ENCODE measurements at places on chromosomes 2 and 18.

- peak; percentile 7 for DNase-seq
- no peak overlapping the region for H3K27ac ChIP-seq
- H3K4me3 ChIP-seq: no peak overlapping the region
- H3K4me1 ChIP-seq: peaks cover 3% of the 10 kb centered on the region
- no peaks in the 10 kb centered on the region for H3K27me3 ChIP-seq
These were observed 63.7 kb downstream of the EDAR start for GRCh38 chr2:108925286-108925685.

DNA sequence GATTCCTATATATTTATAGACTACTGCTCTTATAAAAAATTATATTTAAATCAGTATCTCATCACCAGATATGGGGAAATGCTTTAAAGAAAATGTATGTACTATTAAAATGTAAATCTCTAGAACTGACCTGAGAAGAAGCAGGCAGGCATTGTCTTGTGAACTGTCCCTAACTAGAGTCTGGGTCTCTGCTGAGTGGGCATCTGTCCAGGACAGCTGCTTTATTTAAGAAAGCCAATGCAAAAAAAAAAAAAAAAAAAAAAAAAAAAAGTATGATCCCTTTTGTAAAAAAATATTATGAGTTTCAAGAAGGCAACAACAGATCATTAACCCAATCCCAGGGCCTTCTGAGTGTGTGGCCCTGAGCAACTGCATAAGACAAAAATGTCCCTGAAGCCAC lies 66.0 kb downstream of the PAX3 start:
- no peaks in the 10 kb centered on the region for H3K4me1 ChIP-seq
- no peak overlapping the region for H3K4me3 ChIP-seq
- H3K27ac ChIP-seq: no peak overlapping the region
- no peak for DNase-seq
- no peaks in the 10 kb centered on the region for H3K27me3 ChIP-seq
- H3K36me3 ChIP-seq: no peaks in the 10 kb centered on the region

- H3K27me3 ChIP-seq: no peaks in the 10 kb centered on the region
- peak overlapping the region; percentile 95 for H3K27ac ChIP-seq
- peak overlapping the region; percentile 89 for H3K4me3 ChIP-seq
These were observed 1.9 kb downstream of the HDLBP start for GRCh38 chr2:241313543-241314095.

DNA sequence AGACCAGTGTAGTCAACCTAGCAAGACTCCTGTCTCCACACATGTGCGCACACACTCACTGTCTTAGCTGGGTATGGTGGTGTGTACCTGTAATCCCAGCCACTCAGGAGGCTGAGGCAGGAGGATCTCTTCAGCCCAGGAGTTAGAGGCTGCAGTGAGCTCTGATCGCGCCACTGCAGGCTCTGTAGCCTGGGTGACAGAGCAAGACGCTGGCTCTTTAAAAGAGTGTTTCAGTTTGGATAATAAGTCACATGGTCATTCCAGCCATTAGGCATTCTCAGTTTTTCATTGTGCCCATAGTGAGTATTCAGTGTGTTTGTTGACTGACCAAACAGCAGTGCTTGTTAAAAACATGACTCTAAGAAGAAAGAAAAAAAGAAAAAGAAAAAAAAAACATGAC lies 31.0 kb downstream of the RAB10 start:
- peaks cover 23% of the 10 kb centered on the region for H3K36me3 ChIP-seq
- DNase-seq: no peak
- H3K4me1 ChIP-seq: peaks cover 37% of the 10 kb centered on the region
- no peaks in the 10 kb centered on the region for H3K27me3 ChIP-seq

DNA sequence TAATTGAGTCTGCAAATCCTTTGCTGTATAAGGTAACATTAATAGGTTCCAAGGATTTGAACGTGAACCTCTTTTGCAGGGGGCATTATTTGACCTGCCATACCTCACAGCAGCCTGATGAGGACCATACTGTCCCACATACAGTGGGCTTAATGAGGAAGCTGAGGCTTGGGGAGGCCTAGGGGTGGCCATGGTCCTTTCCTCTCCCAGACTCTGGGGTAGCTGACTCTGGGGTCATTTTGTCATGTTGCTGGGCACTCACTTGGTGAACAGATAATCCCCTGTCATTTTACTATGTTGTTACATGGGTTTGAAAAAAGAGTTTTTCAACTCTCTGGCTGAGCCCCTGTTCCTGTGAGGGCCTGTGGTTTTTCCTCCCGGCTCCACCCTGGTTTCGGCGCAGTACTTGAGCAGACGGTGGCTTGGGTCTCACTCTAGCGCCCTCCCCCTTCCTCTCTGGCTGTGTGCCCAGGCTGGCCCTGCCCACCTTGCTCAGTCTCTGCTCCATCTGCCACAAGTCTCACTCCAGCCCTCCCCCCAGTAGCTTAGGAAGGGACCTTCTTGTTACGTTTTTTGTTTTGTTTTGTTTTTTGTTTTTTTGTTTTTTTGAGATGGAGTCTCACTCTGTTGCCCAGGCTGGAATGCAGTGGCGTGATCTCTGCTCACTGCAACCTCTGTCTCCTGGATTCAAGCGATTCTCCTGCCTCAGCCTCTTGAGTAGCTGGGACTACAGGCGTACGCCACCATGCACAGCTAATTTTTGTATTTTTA lies 21.0 kb downstream of the INPP4A start:
- no peaks in the 10 kb centered on the region for H3K27me3 ChIP-seq
- peaks cover 50% of the 10 kb centered on the region for H3K36me3 ChIP-seq
- peak overlapping the region; percentile 73 for H3K4me3 ChIP-seq
- peak overlapping the region; percentile 97 for H3K27ac ChIP-seq
- peak; percentile 90 for DNase-seq

- no peaks in the 10 kb centered on the region for H3K36me3 ChIP-seq
- DNase-seq: no peak
- H3K27ac ChIP-seq: no peak overlapping the region
- no peaks in the 10 kb centered on the region for H3K27me3 ChIP-seq
These were observed 110.6 kb downstream of the ABCA12 start for GRCh38 chr2:215027779-215028178.

DNA sequence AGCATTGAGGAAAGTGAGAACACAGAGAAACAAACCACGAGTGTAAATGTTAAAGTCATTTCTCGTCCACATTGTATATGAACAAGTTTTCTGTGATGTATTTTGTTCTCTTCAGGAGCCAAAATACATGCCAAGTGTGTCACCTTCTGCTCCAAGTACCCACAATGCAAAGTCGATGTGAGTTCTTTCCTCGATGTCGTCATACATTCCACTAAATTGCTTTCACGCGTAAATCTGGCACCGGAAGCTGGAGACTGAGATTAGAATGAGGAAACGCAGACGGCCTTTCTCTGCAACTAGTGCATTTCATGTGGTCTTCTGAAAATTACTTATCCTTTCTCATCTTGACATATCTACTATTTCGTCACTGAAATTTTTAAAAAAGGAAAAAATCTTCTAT lies 118.5 kb upstream of the SALL3 start:
- H3K4me3 ChIP-seq: no peak overlapping the region
- H3K27me3 ChIP-seq: peaks cover 3% of the 10 kb centered on the region
- H3K4me1 ChIP-seq: no peaks in the 10 kb centered on the region
- no peak for DNase-seq
- H3K27ac ChIP-seq: no peak overlapping the region

DNA sequence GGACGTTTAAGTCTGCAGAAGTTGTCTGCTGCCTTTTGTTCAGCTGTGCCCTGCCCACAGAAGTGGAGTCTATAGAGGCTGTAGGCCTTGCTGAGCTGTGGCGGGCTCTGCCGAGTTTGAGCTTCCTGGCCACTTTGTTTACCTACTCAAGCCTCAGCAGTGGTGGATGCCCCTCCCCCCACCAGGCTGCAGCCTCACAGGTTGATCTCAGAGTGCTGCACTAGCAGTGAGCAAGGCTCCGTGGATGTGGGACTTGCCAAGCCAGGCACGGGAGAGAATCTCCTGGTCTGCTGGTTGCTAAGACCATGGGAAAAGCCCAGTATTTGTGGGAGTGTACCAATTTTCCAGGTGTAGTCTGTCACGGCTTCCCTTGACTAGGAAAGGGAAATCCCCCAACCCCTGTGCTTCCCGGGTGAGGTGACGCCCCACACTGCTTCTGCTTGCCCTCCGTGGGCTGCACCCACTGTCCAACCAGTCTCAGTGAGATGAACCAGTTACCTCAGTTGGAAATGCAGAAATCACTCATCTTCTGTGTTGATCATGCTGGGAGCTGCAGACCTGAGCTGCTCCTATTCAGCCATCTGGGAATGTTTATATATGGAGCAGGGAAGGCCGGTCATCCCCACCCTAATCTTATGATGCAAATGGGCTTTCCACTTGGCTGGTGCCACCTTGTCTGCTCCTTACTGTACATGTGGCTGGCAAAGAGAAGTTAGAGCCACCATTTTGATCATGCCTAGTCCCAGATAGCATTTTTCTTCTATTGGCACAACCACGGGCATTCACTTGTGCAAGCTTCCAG lies 156.9 kb upstream of the ITGA6 start:
- no peak overlapping the region for H3K4me3 ChIP-seq
- DNase-seq: peak; percentile 72
- H3K27me3 ChIP-seq: peaks cover 19% of the 10 kb centered on the region
- H3K4me1 ChIP-seq: peaks cover 23% of the 10 kb centered on the region

DNA sequence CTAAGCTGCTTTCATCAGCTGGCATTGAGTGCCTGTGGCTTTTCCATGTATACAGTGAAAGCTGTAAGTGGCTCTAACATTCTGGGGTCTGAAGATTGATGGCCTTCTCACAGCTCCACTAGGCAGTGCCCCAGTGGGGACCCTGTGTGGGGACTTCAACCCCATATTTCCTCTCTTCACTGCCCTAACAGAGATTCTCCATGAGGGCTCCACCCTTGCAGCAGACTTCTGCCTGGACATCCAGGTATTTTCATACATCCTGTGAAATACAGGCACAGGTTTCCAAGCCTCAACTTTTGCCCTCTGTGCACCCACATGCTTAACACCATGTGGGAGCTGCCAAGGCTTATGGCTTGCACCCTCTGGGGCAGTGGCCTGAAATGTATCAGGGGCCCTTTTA lies 188.2 kb upstream of the SYT4 start:
- no peak for DNase-seq
- no peaks in the 10 kb centered on the region for H3K36me3 ChIP-seq
- no peaks in the 10 kb centered on the region for H3K4me1 ChIP-seq
- no peak overlapping the region for H3K4me3 ChIP-seq
- H3K27ac ChIP-seq: no peak overlapping the region
- no peaks in the 10 kb centered on the region for H3K27me3 ChIP-seq

DNA sequence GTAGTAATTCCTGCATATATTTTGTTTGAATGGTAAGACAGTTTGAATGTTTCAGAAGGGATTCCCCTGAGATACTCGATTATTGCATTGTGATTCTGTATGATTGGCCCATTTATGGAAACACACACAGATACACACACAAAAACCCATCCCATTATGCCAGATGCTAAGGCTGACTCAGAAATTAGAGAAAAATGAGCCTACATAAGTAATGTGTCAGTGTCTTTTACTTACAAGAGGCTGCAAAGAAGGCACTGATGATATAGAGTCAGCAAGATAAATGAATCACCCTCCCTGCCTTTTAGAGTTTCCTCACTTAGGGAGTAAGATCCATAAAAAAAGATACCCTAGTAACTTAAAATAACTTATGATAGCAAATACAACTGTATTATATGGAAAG lies 1481.1 kb upstream of the ACVR2A start:
- no peak overlapping the region for H3K4me3 ChIP-seq
- DNase-seq: no peak
- H3K4me1 ChIP-seq: no peaks in the 10 kb centered on the region

DNA sequence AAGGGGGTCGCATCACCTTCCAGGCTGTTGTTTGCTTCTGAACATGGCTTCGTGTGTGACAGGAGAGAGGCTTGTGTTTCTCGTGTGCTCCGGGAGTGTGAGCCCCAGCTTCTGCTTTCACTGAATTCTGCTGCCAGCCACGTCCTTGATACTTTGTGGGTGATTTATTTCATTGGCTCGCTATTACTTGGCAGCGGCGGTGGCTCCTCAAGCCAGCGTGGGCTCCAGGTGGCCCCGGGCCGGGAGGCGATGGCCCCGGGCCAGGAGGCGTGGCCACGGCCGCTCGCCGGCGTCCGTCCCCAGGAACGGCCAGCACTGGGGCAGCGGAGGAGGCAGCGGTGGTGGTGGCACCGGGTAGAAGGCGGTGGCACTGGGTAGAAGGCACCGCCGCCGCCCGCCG lies 63.1 kb downstream of the NAPG start:
- H3K27ac ChIP-seq: no peak overlapping the region
- peaks cover 9% of the 10 kb centered on the region for H3K27me3 ChIP-seq
- H3K36me3 ChIP-seq: no peaks in the 10 kb centered on the region

DNA sequence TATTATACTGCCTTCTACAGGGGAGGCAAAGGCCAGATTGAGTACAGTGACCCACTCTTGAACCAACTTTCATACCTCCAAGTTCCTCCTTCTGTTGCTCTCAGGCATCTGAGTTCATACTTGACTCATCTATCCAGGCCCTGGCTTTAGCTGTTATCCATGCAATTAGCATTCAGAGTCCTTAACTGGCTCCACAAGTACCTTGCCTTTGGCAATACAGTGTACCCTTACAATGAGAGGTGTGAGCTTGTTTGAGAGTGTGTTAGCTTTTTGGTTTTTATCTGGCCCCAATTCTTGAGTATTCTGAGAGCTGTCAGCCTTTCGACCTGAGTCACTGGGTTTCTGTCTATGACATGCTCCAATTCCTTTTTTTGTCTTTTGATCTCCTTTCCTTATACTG lies 60.2 kb downstream of the EHD3 start:
- no peak overlapping the region for H3K4me3 ChIP-seq
- no peak for DNase-seq

DNA sequence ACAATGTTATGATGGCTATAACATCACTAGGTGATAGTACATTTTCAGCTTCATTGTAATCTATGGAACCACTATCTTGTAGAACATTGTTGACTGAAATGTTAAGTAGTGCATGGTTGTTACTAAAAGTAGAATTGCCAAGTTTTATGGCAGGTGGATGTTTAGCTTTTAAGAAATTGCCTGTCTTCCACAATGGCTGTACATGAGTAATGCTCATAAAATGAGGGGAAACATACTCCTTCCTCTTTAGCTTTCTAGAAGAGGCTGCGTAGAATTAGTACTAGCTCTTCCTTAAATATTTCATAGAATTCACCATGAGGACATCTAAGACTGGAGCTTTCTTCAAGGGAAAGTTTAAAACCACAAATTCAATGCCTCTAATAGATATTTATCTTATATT lies 161.0 kb downstream of the TPGS2 start:
- no peak for DNase-seq
- H3K36me3 ChIP-seq: no peaks in the 10 kb centered on the region

- no peaks in the 10 kb centered on the region for H3K4me1 ChIP-seq
- no peak overlapping the region for H3K4me3 ChIP-seq
- H3K27ac ChIP-seq: no peak overlapping the region
- no peaks in the 10 kb centered on the region for H3K36me3 ChIP-seq
These were observed 200.9 kb upstream of the RAB6C start for GRCh38 chr2:129778584-129778877.

GRCh38 chr2:20456636-20457426 lies 10.0 kb downstream of the RHOB start:
- no peaks in the 10 kb centered on the region for H3K4me1 ChIP-seq
- peaks cover 83% of the 10 kb centered on the region for H3K27me3 ChIP-seq
- H3K27ac ChIP-seq: no peak overlapping the region

DNA sequence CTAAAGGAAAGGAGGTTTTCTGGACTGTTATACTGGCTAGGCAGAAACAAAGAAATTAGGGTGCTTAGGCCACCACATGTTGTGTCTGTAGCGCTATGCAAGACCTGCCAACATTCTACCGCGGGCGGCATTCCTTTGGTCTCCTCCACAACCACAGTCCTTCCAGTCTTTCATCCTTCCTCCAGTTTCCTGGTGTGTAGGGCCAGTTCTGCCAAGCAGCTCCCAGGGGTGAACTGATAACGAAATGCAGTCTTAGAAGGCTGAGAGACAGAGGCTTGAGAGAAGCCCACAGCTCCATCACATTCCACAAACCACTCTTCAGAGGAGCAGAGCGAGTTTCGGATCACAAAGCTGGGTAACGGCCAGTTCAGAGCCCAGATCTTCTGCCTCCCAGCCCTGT lies 19.5 kb upstream of the CXXC1 start:
- peaks cover 22% of the 10 kb centered on the region for H3K4me1 ChIP-seq
- H3K27ac ChIP-seq: peak overlapping the region; percentile 72
- DNase-seq: no peak
- H3K4me3 ChIP-seq: peak overlapping the region; percentile 70
- H3K27me3 ChIP-seq: peaks cover 38% of the 10 kb centered on the region

Measured in activated naive CD4-positive, alpha-beta T cell treated with anti-CD3 and anti-CD28 coated beads, Interleukin-2, amount 10 ng/mL, durations not matched to agents 7 days and 5 days (primary cell).